ENCODE measurements at places on chromosomes 16 and 17.

- no peak for DNase-seq
Observed at GRCh38 chr17:31310886-31311285, 3.0 kb downstream of the EVI2B start.

GRCh38 chr17:37493249-37494027, 3.7 kb downstream of the DUSP14 start:
- DNase-seq, result no peak

DNA sequence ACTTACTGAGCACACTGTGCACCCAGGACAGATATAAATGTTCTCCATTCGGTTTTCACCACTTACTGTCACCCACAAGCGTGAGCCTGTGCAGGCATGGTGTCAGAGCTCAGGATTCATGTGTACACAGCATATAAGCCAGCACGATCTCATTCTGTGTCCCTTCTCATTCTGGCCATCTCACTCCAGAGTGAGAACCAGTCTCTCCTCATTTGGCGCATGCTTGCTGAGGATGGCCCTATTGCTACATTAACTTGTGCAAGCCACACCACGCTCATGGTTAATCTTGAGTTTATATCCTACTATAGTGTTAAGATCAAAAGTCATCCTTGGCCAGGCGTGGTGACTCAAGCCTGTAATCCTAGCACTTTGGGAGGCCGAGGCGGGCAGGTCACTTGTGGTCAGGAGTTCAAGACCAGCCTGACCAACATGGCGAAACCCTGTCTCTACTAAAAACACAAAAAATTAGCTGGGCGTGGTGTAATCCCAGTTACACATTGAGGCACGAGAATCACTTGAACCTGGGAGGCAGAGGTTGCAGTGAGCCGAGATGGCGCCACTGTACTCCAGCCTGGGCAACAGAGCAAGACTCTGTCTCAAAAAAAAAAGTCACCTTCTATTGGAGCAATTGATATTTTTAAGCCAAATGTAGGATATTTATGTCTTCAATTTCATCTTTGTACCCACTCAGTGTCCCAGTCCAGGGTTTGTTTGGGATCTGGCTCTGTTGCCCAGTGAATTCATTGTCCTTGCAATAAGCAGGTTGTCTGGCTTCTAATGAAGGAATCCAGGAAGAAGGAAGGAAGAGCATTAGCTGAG, 20.9 kb downstream of the SOCS1 start:
- no peak for DNase-seq

GRCh38 chr16:78988361-78988969, 612.1 kb downstream of the MAF start:
- no peak for DNase-seq

DNA sequence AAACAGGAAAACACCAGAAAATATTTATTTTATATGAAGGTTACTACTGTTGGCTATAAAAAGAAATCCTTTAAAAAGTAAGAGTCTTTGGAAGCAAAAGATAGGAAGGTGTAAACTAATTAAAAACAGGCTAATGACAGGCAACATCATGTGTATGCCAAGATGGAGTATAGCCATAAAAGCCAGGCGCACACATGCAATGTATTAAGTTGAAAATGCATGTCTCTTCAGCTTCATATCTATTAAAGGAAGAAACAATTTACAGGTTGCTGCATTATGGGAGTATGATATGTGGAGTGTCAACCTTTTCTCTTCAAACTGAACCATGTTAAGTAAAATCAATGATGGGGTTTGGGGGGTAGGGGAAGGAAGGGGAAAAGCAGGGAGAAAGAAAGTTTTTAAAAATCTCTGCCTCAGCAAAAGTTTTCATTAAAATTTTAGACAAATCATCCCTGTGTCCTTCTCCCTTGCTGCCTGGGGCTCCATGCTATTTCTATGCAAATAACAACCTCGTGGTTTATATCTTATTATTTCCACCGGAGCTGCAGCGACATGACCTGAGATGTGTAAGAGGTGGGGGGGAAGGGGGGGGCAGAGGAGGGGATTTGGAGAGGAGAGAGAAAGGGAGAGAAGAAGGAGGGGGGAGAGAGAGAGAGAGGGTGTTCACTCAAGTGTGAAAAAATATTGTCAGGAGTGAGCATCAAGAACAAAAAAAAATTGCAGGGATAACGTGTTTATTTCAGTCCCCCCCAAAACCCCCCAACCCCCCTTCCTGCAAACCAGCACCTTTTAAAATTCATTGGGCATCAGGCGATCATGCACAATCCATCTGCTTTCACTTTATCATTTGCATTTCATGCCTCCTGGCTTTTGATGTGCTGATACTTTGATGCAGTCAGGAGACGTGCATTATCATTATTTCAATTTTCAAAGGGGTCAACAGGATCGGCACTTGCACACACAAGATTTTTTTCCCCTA, 197.6 kb downstream of the AATF start:
- DNase-seq, result no peak

DNA sequence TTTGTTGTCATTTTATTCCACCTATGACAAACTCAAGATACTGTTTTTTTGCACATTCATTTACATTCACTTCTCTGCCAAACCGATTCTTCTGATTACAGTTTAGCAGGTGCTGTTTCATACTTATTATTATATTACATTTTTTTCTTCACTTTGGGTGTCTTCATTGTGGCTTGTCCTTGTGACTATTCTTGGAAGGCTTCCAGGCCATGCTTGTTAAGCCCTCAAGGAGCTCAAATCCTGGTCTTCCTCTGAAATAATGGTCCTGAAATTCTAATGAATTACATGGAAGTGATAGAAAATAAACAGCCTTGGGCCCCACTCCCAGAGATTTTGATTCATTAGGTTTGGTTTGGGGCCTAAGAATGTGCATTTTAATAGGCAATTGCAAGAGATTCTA, 1.4 kb downstream of the KRTAP2-4 start:
- no peak for DNase-seq

- DNase-seq, result peak; percentile 25
Observed at GRCh38 chr17:4433515-4434031, at the start of gene SPNS3. SPNS3 (plus strand) TSS chr17:4433940; CDS start chr17:4433968, 28 bp downstream.

DNA sequence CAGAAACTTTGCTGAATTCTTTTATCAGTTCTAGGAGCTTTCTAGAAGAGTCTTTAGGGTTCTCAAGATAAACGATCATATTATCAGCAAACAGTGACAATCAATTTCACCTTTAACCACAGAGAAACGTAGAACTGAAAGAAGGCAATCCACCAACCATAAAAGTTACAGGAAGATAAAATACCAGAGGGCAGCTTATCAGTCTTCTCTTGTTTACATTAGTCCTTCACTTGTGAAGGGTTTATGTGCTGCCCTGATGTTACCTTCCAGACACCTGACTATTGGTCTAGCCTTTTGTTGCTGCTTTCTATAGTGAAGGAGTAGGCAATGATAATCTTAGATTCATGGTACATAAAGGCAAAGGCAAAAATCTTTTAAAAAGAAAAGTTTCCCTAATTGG, 73.2 kb upstream of the EFCAB3 start:
- DNase-seq, result no peak

GRCh38 chr16:89934611-89935553, 11.7 kb downstream of the TUBB3 start:
- DNase-seq, result no peak

DNA sequence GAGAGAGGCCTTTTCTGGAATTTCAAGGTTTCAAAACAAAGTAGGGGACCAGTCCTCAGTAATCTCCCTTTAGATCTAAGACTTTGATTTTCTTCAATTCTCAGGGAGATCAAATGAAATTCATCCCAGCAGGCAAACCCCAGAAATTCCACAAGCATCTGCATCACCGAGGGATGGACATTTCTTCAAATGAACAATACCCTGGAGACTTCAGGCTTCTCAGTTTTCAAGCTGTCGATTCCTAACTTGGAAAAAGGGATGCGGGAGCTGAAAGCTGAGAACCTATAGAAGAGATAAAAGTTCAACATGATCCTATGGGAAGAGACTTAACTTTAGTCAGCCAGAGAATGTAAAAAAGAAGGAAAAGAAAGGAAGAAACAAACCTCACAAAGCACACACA, 296.9 kb upstream of the CDH5 start:
- DNase-seq, result no peak

- DNase-seq, result no peak
Observed at GRCh38 chr17:17559164-17559563, 32.3 kb downstream of the PEMT start.

DNA sequence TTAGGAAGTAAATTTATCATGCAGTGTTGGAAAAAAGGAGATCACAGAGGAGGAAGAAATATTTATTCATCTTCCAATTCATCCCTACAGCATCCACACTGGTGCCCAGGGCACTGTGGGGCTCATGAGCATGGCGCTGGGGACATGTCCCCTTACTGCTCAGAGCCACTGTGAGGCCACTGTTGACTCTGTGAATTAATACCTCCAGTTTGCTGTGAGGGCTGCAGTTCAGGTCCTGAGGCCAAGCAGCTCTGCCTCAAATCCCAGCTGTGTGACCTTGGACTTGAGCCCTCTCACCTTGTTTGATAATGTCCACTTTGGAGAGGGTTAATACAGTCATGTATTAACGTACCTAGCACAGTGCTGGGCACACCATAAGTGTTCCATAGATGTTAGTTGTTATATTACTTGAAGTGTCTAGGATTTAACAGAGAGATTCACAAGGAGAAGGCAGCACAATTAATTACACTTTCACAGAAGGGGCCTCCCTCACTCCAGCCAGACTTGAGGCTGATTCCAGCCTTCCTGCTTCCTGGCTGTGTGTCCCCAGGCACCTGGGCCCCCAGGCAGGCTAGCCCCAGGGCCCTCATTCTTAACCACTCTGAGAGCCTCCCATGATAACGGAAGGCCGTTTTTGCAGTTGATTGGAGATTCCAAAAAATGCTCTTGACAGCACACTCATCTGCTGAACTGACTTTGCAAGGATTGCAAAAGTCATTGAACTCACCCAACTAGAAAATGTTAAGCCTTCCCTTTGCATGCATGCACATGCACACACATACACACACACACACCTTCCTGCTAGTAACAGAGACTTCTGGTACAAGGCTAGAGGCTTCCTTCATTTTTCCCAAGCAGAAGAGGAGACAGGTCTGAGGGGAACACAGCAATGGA, 29.4 kb downstream of the KATNIP start:
- DNase-seq, result no peak

GRCh38 chr16:58338205-58338604, 43.4 kb upstream of the PRSS54 start:
- DNase-seq, result no peak

- no peak for DNase-seq
Observed at GRCh38 chr17:35449371-35449931, 885 bp upstream of the SLFN13 start.

- DNase-seq, result no peak
Observed at GRCh38 chr16:69481901-69482341, 57.5 kb downstream of the CYB5B start.

- no peak for DNase-seq
Observed at GRCh38 chr17:64309710-64310109, 46.6 kb upstream of the TEX2 start.

DNA sequence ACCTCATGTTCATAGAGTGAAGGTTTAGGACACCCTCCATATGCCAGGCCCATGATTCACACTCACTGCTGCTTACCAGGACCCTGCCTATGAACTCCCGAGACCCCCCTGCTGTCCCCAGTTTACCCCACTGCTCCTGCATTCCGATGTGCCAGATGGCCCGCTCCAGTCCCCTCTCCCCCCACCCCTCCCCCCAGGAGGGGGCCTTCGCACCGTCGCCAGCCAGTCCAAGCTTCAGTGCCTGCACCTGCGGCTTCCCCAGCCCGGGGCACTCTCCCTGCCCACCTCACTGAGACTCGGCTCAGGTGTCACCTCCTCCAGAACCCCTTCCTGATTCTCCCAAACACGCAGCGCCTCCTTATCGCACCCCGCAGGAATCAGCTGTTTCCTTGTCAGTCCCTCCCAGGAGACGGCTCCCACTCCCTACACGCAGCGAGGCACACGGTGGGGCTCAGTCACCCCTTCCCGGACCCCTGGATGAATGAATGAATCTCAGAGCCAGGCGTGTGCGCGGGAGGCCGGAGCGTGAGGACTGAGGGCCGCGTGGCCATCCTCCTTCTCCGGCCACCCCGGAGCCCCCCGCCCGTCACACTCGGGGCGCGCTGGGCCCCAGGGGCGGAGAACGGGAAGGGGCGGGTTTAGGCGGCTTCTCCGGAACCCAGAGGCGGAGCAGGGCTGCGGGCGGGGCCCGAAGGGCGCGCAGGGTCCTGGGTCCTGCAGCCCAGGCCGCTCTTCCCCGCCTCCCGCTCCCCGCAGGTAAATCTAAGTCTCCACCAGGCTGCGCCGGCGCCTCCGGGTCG, 1.6 kb downstream of the MYO1C start:
- peak; percentile 71 for DNase-seq

GRCh38 chr16:66130296-66130905, 236.1 kb upstream of the CDH5 start:
- no peak for DNase-seq

DNA sequence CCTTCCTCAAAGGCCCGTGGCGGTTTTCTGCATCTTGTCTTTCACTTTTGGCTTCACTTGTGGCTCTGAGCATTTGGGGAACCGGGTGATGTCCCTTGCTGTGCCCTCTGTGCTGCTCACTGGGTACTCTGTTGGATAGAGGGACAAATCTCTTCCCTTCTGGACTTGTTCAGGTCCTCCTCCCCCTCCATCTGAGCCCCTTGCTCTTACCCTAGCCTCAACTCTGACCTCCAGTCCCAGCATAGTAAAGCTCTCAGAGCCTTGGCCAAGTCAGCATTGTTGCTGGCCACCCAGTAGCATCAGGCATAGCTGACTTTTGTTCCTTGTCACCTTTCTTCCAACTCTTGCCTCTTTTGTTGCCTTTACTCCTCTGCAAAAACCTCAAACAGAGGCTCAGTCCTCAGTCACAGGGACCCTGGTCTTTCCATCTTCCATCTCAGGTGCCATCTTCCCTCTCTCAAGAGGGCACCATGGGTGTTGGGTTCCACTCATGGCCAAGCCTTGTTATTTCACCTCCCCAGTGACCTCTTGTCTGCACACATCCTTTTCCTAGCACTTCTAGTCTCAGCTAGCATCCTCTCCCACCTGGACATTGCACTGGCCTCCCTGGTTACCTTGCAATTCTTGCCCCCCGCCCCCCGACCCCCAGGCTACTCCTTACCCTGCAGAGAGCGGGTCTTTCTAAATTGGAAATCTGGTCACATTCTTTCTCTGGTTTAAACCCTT, 393 bp upstream of the PSMB10 start:
- DNase-seq, result no peak

DNA sequence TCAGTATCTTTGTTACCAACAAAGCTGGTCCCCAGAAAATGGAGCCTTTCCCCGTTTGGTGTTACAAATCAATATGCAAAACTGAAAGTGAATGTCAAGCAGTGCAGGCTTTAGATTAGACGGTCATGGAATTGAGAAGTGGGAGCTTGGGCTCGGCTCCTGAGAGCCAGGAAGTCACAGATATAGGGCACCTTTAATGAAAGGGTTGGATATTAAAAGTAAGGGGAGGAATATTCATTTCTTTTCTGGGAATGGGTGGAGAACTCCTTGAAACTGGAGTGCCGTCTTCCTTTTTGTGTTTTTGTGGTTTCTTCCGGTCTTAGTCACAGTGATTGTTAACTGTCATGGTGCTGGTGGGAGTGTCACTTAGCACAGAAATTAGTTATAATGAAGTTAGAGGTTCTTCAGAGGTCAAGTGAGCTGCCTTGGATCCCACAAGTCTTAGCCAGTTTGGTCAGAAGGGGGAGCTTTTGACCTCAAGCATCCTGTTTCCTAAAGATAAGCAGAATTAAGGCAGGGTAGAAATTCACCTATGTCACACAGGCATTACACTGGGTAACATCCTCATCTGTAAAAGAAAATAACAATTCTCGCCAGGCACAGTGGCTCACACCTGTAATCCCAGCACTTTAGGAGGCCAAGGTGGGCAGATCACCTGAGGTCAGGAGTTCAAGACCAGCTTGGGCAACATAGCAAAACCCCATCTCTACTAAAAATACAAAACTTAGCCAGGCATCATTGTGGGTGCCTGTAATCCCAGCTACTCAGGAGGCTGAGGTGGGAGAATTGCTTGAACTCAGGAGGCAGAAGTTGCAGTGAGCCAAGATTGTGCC, 9.6 kb upstream of the EIF1 start:
- peak; percentile 61 for DNase-seq

Measured in stimulated activated CD4-positive, alpha-beta T cell treated with anti-CD3 and anti-CD28 coated beads, Interleukin-2, amount 100 ng/mL, for 24 hours (primary cell).